ENCODE measurements at places on chromosomes 13 and 19.

GRCh38 chr19:45305007-45305406 lies 17.7 kb downstream of the CKM start:
- no peak for DNase-seq

GRCh38 chr19:4164262-4164661 lies 10.8 kb downstream of the CREB3L3 start:
- no peak for DNase-seq

GRCh38 chr19:27792576-27793127 lies 1420.3 kb downstream of the UQCRFS1 start:
- no peak for DNase-seq

DNA sequence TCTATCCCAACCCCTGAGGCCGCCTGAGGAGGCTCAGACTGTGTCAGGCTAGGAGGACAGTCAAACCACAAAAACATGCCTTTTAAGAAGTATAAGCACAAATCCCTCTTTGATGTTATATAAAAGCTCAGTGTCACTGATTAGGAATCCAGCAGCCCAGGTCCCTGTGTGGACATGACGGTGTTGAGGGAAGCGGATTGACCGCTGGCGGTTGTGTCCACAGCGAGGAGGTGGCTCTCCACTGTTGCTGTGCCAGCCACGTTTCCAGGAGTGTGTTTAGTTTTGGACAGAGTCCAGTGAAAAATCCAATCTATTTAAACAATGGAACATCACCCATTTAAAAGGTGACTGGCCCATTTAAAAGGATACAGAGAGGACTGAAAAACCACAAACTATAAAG lies 7.5 kb upstream of the GJA3 start:
- no peak for DNase-seq

GRCh38 chr19:40629346-40629745 lies 28.2 kb downstream of the LTBP4 start:
- DNase-seq, result no peak

DNA sequence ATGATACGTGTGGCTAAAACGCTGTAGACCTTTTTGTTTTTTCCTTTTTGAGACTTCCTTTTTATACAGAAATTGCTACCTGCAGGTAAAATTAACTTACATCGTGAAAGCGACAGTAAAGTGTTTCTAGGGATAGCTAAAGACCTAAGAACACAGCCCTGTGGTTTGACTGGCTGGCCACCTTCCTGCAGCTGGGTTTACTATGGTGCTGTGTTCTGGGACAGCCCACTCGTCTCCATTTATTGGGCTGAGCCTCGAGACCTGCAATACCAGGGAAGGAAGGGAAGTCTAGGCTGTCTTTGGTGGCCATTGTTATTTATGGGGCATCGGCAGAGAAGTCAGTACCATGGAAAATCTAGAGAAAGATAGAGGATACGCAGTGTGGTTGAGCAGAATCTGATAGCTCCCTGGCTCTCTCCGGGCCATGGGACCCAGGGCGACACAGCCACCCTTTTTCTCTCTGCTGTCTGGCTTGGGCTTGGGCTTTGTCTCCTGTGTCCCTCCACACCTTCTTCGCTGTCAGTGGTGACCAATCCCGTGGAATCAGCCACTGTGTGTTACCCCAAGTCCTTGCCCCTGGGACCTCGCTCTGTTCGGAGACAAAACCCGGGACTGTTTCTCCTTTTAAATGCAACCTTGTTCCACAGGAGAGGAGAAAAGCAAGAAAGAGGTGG lies 30.9 kb downstream of the ACTN4 start:
- DNase-seq, result no peak

- DNase-seq, result peak; percentile 60
Observed at GRCh38 chr19:16736709-16737108, 17.1 kb downstream of the NWD1 start.

DNA sequence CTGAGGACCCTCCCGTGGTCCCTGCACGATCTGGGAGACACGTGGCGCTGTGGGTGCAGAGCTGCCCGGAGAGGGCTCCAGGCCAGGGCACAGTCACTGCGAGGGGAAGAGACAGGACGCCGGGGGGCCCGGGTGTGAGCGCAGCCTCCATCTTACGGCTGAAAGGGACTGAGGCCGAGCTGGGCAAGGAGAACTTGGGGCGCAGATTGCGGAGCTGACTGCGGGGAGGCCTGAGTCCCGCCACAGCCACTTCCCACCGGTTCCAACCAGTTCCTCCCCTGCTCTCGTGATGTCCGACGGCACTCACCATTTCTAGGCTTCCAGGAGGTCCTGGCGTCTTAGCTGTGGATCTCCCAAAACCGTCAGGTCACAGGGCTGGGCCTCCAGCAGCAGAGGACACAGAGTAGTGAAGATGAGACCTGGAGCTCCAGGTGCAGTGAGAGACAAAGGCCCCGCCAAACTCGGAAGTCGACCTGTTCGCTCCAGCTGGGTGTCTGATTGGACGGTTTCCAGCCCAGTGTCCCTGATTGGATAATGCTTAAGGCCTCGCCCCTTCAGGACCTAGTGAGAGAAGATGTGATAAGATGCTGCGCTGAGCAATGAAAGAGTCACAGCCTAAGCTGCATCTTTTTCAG lies 4.8 kb upstream of the ZNF253 start:
- DNase-seq, result no peak

DNA sequence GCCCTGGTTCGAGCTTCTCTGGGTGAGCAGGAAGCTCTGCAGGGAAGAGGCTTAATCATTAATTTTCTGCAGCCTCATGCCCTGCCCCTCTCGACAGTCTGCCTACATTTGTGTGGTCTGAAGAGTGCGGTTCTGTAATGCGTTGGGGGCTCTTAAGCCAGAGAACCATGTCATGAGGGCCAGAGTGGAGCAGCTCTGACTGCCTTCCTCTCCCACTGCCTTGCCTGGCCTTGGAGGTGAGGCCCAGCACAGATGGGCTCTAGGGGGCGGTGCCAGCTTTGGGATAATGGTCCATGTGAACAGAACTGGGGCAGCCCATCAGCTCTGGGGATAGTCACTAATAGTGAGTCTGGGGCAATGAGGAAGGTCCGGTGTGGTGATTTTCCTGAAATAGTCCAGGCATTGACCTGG lies 5.7 kb downstream of the FGF9 start:
- no peak for DNase-seq

- no peak for DNase-seq
Observed at GRCh38 chr13:23460309-23460708, 26.8 kb upstream of the SACS start.

DNA sequence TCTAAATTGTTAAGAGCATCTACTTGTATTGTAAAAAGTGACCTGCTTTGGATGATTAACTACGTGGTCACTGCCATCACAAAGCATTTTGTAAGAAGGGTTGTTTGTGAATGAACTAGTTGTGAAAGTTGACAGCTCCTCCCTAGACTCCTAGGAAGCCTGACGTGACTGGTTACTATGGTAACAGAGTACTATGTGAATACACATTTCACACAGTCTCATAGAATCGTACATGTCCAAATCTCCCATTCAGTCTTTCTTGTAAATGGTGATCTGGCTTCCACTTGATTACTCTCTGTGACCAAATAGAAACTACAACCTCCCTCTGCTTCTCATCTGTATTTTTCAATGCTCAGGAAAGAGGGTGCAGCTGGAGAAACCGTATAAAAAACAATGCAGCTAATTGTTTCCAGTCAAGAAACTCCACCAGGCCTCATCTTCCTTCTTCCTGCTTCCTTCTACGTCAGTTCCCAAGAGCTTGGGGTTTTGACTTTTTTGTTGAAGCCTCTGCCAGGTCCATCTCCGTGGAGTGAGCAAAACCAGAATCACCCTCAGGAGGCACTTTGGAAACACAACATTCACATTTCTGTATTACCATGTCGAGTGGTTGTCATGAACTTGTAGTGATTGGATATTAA lies 83.4 kb downstream of the GPC6 start:
- DNase-seq, result no peak

DNA sequence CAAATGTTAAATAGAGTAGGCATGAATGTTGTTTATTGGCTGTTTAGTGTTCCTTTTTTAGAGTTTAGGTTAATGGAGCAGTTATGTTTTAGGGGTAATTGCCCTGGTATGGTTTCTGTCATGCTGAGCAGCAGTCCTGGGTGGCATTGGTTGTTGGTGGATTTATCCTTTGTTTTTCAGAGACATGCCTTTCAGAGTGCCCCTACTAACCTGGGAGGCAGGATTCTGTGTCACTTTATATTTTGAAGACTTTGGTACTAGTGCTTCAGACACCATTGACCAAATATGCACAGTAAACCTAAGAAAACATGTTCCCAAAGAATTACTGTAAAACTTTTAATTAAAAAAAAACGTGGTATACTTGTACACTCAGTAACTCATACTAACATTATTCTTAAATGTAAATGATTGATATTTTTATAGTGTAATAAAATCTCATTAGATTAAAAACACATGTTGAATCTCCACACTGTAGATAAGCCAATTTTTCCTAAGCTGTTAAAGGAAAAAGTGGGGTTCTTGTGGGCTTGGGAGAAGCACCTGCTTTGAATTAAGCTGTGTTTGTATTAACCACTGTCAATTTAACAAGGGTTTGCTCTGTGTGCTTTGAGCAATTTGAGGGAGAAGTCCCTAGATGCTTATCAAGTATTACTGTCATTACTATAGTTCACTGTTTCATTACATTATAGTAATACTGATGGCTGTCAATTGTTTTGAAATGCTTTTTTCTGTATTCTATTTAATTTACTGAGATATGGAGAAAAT lies 133.2 kb downstream of the LMO7 start:
- DNase-seq, result no peak

GRCh38 chr13:29106651-29107050 lies 286.5 kb downstream of the MTUS2 start:
- no peak for DNase-seq

DNA sequence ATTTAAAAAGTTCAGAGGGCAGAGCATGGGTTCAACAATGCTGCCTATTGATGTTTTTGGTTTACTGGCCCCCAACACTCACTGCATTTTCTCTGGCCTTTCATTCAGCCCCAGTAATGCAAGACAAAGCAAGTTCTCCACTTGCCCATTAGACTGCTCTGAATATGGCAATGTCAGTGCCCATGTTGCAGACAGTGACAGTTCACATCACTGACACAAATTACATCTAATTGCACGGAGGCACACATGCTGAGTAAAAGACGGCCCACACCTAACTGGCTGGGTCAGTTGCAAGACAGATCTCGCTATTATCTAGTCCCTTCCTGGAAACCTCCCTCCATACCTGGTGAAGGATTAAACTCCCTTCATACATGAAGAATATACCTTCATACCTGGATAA lies 54.0 kb downstream of the ENOX1 start:
- DNase-seq, result no peak

- no peak for DNase-seq
Observed at GRCh38 chr13:36919171-36919832, 736 bp downstream of the SMAD9 start.

- DNase-seq, result no peak
Observed at GRCh38 chr13:29532821-29533220, 62.7 kb downstream of the SLC7A1 start.

DNA sequence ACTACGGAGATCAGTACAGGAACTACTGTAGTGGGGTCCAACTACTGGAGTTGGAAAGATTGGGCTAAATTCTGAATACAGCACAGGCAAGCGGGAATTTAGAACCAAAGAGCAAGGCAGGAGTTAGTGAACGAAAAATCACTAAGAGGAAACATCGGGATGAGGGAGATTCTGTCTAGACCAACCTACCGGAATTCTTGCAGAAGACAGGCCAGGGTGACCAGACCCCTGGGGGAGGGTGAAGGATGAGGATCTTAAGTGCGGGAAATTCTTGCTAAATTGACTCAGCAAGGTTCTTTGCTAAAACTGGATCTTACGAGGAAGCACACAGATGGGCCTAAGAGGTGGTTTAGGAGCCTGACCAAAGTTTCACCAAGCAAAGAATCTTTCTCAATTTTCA lies 13.2 kb upstream of the PSPC1 start:
- DNase-seq, result no peak

DNA sequence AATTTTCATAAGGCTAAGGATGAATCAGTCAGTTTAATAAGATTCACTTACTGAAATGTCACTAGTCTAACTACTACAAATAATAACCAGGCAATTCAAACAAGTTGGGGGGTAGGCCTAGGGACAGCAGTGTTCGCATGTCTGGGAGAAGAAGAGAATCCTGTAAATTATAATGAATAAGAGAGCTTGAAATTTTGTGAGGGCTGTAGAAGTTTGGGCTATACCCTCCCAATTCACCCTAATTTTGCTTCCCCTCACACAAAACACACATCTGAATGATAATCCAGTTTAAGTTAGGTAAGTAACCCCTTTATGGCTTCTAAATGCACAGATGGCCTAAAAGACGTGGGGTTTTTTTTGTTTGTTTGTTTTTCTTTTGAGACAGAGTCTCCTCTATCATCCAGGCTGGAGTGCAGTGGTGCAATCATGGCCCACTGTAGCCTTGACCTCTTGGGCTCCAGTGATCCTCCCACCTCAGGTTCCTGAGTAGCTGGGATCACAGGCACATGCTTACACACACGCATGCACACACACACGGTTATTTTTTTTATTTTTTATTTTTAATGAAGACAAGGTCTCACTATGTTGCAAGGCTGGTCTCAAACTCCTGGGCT lies 69.9 kb downstream of the TBC1D4 start:
- DNase-seq, result no peak

GRCh38 chr13:48501705-48502104 lies 31.2 kb downstream of the RCBTB2 start:
- DNase-seq, result no peak

- DNase-seq, result no peak
Observed at GRCh38 chr13:78598966-78599644, 4.2 kb downstream of the POU4F1 start.

GRCh38 chr19:10983026-10983425 lies 22.2 kb downstream of the SMARCA4 start:
- no peak for DNase-seq

All from HCT116 (cell line).